ENCODE measurements at places on chromosomes 5 and 9.
A peak's percentile ranks its signal among the peaks of the same experiment; 100 is the strongest.

DNA sequence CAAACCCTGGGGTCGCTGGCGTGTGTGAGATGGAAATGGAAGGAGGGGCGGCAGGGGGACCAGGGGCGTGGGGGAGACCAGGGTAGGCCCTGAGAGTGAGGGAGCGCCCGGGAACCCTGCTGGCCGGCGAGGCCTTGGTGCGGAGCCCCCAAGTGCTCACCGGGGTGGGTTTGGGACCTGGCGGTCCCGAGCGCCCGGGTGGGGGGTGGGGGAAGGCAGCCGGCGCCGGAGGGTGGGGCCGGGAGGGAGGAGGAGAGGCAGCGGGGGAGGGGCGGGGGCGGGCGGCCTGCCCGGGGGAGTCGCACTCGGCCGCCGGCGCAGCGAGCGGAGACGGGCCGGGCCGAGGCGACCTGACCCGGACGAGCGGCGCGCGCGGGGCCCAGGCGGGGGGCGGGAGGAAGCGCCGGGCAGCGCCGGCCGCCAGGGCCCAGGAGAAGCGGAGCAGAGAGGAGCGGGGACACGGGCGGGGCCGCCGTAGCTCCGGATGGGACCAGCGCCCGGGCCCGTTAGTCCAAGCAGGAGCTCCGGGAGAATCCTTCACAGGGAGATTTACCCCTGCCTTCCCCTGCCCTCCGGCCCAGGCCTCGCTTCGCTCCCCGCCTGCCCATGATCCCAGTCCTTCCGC is at the start of gene NPR2:
TSS of gene NPR2 (plus strand) at position 295 of the 625 bp plus-strand sequence. CDS start 818 bp downstream, outside the sequence.
- no peak for DNase-seq

DNA sequence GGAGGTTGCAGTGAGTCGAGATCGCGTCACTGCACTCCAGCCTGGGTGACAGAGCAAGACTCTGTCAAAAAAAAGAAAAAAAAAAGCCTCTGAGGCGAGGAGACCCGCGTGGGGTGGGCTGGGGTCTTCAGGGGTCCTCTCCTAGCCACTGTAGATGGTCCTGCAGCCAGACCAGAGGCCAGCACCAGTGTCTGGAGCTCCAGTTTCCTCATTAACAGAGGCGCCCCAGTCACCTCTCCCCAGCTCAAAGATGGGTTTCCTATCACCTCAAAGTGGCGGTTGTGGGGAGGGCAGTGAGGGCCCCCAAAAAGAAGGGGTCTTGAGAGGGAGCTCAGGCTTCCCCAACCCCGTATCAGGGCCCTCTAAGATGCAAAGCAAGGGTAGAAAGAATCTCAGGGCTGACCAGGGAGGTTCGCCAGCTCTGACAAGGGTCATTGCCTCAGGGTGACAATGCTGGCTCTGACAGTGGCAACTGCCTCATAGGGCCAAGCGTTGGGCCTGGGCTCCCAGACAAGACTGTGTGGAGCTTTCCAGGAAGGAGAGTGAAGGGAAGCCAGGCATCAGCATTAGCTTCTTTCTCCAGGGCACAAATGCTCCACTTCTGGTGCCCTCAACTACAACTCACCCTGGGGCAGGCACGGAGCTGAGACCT is 15.0 kb downstream of the STK10 start:
- DNase-seq, result no peak

GRCh38 chr5:171989276-171989675 is 17.2 kb downstream of the FBXW11 start:
- DNase-seq, result no peak

DNA sequence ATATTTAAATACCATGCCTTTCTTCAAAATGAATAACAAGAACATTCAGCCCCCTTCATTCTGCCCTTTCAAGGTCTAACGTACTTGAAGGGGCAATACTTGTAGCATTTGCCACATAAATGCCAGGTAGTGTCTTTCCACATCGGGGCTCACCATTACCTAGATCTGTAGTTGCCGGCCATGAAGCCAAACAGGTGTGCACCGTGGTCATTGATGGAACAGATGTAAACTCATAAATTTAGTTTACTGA is 193.0 kb downstream of the CD180 start:
- no peak for DNase-seq

DNA sequence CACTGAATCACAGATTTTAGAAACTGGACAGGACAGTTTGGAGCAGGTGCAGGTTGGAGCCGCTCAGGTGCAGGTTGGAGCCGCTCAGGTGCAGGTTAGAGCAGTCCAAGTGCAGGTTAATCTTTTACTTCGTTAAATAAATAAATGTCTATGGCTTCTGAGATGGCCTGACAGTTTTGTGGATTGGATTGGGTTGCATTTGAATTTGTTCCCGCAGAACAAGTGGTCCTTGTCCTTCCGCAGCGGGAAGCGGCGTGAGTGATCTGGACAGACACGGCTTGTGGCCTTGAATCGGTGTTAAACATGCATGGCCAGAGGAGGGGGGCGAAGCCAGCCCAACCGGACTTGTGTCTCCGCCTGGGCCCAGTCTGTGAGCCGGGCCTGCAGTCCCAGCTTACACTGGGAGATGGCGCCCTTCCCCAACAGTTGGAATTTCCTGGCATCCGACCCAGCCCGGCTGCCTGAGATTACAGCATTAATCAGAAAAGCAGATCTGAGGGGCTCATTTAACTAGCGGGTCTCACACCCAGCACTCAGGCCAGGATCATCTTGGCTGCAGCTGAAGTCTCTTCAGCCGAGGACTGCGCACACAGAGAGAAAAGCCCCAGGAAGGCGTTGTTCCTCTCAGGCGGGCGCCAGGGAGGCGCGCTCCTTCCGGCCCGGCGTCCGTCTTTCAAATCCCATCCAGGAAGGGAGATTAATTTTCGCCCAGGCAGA is 1.5 kb upstream of the OLFM1 start:
- DNase-seq, result peak; percentile 75

- DNase-seq, result no peak
Observed at GRCh38 chr5:130912088-130912487, 253.0 kb downstream of the HINT1 start.

Data from suppressor macrophage treated with lipopolysaccharide for 4 hours (primary cell).